ENCODE measurements at places on chromosomes 12 and 14.

GRCh38 chr14:52040598-52040997, 28.3 kb downstream of the NID2 start:
- DNase-seq: no peak

DNA sequence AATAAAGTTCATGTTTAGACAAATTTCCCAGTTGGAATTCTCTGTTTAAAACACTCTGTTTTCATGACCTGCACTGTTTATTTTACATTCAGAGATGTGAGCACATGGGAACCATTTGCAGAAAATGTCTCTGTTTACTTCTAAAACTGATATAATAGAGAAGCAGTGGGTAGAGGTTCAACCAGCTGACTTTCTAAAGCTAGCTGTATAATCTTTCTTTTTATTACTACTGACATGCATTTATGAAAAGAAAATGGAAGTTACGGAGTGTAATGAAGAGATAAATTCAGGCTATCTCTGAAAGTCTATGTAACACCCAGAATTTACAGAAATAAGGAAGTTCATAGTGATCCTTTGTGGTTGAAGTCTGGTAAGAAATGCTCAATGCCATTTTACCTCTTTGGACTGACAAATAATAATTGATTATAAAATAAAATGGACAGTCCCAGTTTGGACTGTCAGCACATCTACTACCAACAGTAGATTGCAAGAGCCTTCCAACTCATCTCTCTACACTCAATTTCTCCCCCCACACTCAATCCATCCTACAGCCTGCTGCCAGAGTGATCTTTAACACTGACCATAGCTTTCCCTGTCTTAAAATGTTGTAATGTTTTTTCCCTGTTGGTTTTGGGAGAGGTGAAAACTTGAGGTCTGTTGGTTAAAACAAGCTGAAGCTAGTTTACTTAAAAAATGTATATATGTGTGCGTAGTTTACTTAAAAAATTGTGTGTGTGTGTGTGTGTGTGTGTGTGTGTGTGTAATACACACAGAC, 137.4 kb downstream of the AEBP2 start:
- DNase-seq: no peak

- no peak for DNase-seq
Measured at GRCh38 chr12:28033538-28033915, 61.0 kb upstream of the PTHLH start.

DNA sequence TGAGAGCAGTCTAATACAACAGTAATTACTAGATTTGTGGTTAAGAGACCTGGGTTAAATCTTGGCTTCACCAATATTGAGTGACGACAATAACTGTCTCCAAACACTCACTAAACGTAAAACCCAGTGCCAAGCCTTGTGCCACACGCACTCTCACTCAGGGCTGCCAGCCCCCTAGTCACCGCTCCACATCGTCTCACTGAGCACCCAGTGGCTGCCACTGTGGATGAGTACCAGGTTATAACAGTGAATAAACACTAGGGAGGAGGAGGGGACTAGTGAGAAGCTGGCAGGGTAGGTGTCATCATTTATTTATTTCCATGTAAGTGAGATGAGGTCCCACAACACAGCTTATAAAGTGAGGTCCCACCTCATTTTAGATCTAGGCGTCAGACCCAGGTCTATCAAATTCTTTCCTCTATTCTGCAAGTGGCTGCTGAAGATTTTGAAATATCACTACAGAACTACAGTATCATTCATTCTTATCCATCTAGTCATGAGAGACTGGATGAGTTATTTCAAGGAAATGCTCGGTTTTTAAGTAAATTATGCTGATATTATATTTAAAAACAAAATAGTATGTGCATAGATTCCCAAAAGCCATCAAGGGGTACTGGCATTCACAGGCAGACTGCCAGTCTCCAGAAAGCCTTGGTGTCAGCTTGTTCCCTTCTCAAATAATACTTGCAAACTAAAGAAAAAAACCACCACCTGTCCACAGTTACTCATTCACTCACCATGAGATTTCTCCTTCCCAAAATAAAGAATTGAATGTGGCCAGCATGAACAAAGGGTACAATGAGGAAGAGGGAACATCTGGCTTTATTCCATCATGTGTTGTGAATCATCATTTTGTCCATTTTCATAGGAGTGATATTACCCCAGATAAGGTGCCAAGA, 84.0 kb downstream of the PTPN21 start:
- DNase-seq: peak; percentile 16

- DNase-seq: no peak
Measured at GRCh38 chr12:45232146-45232755, 16.4 kb downstream of the ANO6 start.

DNA sequence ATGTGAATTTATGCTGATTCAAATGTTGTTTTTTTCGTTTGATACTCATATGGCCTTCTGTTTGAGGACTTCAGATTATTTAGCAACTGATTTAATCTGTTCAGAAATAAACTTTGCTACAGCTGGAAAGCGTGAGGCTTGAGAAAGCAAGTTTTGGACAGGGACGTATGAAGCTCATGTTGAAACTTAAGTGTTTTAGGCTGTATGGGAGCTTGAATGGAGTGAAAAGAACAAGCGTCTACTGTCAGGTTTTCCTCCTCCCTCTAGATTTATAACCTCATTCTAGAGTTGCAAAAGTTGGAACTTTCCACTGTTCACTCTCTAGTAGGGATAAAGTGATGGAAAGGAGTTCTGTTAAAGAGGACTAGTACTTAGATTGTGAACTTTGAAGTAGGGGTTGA, 1.0 kb downstream of the PRPF39 start:
- peak; percentile 31 for DNase-seq

- no peak for DNase-seq
Measured at GRCh38 chr14:67623114-67623513, 3.4 kb downstream of the ARG2 start.

DNA sequence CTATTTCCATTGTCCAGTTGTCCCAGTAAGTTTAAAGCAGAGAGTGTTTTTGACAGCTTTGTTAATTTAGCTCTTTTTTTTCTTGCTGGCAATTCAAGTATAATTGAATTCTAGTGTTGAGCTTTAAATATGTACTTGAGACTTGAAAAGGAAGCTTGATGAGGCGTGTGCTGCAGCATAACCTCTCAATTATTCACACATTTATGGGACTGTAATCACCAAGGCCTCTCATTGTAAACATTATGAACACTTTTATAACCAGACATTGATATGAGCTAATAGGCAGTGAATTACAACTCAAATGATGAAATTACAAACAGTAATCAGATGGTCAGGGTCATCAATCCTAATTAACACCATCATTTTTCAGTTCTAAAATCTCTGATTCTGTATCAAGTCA, 378.0 kb upstream of the DDHD1 start:
- no peak for DNase-seq

- peak; percentile 77 for DNase-seq
Measured at GRCh38 chr12:38138225-38139221, 178.1 kb upstream of the ALG10B start.

DNA sequence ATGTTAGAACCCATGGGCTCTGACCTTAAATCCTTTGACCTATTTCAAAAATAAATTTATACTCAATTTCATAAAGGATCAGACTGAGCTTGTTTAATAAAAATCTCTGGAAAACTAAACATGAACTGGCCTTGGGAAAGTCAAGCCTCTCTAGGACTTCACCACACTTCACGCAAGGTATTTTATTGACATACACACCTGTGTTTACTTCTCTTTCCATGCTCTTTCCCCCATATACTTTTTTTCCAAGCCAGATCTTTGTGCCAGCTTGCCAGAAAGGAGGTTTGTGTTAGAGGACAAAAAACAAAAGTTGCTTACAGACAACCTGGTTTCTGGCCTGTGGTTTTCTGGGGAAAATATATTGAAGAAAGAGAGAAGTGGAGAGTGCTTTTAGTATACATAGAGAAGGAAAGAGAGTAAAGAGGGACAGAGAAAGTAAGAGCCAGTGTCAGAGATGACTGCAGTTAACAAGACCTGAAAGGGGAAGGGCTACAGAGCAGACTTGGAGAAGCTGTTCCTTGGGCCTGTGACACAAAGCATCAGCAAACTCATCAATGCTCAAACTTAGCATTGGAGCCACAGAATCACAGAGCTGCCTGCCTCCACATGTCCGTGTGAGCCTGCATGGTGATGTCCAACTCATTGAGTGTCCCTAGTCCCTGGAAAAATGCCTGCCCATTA, 77.3 kb upstream of the TMTC2 start:
- no peak for DNase-seq

DNA sequence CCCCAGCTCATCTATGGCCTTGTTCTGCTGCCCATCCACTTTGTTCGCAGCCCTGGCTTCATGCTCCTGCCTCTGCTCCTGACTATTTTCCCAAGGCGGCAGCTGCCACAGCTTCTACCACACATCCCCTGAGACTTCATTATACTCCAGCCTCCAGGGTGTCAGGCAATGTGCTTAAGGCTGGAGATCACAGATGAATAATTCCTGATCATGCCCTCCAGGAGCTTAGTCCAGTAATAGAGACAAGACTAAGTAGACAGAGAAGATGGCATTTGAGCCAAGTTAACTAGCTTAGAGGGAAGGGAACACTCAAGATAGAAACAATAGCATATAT, 7.1 kb downstream of the TAPBPL start:
- no peak for DNase-seq

- no peak for DNase-seq
Measured at GRCh38 chr12:13444076-13444475, 247.6 kb downstream of the EMP1 start.

DNA sequence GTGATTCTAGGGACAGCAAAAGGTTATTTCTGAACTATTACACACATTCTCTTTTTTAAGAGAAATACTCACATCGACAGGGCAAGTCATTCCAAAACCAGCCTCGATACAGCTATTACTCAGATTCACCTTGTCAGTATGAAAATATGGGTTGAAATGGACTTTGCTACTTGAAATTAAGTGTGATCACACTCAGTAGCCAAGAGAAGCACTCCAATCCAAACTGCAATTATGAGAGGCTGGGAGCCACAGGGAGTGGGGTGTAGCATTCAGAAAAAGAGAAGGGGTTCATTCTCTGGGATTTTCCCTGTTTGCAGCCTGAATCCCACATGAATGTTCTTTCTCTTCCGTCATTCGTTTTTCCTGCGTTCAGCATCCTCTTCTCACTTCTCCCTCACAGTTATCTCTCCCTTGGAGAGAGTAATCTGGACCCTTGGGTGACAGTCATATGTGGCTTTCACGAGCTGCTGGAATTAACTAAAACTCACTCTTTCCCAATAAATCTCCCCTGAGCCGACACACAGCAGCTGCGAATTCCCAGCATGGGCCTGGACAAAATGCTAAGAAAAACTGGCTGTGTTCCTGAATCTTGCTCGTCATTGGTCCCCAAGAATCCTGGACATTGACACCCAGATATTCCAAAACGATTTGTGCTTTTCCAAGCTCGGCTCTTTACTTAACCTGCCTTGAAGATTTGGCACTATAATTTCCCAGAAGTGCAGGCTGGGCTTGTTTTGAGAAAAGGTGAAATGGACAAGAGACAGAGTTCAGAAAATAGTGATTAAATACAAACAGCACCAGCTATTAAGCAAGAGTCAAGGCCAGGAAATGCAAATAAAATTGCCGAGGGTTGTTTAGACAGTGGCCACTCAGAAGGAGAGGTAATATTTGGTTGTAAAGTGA, 199.5 kb upstream of the PLEKHG7 start:
- DNase-seq: peak; percentile 30

DNA sequence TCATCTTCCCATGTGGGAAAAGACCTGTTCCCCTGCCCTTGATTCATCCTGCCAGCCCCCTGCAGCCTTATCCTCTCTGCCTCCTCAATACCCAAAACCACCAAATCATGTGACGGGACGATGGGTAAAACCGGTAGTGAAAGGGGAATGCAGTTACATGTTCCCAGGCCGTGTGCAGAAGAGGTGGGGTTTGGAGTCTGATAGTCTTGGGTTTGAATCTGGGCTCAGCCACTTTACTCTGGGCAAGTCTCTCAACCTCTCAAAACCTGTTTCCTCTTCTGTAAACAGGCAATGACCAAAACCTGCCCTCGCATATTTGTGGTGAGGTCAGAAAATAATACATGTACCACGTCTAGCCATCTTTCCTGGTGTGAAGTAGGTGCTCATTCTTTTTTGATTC, 123.0 kb downstream of the PLXNC1 start:
- no peak for DNase-seq

GRCh38 chr12:121282072-121282742, 14.3 kb downstream of the CAMKK2 start:
- no peak for DNase-seq

DNA sequence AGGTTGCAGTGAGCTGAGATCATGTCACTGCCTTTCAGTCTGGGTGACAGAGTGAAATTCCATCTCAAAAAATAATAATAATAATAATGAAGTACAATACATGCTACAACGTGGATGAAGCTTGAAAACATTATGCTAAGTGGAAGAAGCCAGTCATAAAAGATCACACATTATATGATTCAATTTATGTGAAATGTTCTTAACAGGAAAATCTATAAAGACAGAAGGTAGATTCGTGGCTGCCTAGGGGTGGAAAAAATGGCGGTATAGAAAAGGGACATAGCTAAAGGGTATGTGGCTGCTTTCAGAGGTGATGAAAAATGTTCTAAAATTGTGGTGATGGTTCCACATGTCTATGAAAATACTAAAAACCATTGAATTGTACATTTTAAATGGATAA, 41.0 kb upstream of the AMIGO2 start:
- DNase-seq: no peak

GRCh38 chr12:45416126-45416525, 200.2 kb downstream of the ANO6 start:
- no peak for DNase-seq

DNA sequence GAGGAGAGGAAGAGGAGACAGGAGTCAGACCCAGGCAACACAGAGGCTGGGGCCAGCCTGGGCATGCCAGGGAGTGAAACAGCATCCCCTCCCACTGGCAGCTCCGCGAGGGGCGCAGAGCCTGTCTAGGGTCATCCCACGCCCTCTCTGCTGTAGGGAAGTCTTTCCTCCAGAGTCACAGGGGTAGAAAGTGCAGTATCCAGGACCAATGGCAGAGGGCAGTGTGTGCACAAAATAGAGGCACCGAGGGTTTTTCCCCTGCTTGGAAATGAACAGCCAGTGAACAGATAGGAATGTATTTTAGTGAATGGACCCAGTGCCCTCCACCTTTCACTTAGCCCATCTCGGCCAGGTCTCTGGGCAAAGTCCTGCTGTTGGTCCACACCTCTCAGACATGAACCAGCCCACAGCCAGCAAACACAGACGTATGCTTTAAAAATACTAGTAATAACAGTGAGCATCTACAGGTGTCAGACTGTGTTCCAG, 9.4 kb upstream of the KRT74 start:
- peak; percentile 60 for DNase-seq

GRCh38 chr12:19546611-19547162, 107.4 kb downstream of the AEBP2 start:
- DNase-seq: peak; percentile 46

GRCh38 chr12:103962493-103962892, 3.2 kb upstream of the TDG start:
- no peak for DNase-seq

- no peak for DNase-seq
Measured at GRCh38 chr14:99389174-99389826, 91.4 kb downstream of the SETD3 start.

DNA sequence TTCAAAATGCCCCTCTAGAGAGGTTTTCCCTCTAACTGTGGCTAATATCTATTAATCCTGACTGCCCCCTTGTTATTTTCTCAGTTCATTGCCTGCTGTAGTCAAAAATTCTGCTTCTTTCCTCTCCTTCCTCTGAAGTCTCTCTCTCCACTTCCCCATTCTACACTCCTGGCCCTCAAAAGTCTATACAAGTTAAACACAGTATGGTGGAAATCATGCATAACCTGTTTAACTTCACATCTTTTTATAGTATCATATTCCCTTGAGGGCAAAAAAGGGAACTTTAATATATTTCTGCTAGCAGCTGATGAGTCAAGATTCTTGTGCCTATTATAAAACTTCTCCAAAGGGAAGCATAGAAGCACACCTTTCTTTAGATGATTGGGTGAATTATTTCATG, 16.7 kb downstream of the GRIP1 start:
- DNase-seq: no peak
